ENCODE measurements at places on chromosomes 1 and 21.
A peak's percentile ranks its signal among the peaks of the same experiment; 100 is the strongest.

GRCh38 chr21:24045775-24046215, 1561.5 kb downstream of the MRPL39 start:
- no peak for DNase-seq

DNA sequence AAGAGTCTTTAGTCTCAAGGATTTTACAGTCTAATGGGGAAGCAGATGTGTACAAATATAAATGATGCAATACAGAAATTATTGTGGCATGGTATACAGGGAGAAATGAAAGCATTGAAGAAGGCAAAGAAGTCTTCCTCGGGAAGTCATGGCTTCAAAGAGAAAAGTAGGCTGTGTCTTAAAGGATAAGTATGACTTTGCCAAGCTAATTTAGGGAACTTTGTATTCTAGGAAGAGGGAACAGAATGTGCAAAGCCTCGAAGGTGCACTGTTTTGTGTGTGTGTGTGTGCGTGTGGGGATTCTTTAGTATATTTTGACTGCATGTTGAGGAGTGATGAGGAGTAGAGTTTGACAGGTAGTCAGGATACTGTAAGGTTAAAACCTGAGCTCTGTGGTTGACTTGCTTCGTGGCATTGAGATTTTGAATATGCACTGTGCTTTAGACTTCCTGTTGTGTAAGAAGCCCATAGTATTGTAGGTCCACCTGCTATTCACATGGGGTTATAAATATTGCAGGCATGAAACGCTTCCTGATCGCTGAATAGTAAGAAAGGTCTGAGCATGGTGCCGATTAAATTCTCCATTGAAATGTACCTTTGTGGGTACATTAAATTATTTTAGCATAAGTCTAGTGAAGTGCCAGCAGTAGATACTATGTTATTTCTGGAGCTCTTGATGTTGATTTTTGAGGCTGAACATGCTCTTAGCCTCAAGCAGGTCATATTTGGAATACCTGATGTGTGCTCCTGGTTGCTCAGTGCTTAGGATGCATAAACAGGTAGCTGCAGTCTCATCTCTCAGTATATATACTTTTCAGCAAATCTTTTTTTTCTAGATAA, 8.0 kb downstream of the SMAP2 start:
- peak; percentile 64 for DNase-seq

DNA sequence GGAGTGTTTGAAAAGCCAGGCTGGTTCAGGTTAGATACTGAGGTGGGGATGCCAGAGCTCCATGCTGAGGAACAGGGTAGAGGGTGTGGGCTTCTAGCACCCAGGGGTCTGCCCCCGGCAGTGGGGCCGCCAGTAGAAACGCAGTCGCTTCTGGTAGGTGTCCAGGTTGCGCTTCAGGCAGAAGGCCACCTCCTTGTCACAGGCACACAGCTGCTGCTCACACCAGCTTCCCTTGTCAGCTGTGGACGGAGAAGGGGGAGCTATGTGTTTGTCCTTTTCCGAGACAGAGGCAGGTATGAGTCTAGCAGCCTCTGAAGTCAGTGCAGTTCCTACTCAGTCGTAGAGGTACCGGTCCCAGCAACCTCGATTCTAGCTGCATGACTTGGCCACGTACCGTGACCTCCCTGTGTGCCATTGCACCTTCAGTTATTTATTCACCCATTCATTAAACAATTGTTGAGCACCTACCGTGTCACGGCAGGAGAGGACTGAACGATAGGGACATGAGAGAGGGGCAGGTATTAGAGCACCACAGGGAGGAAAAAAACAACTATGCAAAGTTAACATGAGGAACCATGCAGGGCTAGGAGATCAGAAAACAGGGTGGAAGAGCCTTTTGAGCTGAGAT, 5.2 kb downstream of the PLA2G2D start:
- DNase-seq = no peak

DNA sequence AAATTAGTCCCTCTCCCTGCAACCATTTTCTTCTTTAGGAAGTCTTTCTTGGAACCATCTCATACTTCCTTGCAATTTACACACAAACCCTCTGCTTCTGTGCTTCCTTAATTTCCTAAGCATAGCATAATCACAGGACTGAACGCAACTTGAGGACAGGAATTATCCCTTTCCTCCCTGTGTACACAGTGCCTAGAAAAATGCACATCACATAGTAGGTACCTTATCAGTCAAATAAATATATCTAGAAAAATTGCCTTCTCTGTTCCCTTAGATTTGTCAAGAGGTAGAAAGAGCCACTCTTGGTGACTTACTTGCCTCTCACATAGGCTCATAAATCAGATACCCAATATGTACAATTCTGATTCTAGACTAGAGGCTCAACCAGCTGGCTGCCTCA, 4.9 kb downstream of the ASPM start:
- no peak for DNase-seq

DNA sequence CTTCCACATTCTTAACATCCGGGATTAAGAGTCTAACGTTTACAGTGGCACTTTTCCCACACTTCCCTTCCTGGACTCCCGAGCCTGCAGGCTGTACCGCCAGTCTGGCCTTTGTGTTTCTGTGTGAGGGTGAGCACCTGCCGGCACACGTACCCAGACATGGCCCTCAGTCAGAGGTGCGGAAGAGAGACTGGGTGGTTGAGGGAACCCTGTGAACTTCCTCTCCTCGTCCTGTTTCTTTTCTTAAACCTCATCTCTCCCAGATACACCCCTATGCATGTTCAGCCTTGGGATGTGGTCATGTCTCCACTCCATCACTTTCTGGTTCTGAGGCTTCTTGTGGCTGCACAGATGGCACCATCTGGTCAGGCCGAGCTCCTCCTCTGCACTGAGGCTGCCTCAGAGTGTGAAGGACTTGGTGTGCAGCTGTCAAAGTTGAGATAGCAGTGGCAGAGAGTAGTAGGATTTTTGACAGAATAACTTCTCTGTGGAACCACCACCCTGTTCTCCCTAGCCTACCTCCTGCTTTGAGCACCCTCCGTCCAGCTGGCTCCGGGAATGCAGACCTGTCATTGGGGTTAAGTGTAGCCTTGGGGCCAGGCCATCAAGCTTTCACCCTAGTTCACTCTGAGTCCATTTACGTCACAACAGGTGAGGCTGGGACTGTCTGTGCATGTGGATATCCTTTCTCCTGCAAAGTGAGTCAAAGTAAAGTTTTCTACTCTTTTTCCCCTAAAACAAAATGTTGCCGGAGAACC, 31.4 kb downstream of the VASH2 start:
- no peak for DNase-seq

DNA sequence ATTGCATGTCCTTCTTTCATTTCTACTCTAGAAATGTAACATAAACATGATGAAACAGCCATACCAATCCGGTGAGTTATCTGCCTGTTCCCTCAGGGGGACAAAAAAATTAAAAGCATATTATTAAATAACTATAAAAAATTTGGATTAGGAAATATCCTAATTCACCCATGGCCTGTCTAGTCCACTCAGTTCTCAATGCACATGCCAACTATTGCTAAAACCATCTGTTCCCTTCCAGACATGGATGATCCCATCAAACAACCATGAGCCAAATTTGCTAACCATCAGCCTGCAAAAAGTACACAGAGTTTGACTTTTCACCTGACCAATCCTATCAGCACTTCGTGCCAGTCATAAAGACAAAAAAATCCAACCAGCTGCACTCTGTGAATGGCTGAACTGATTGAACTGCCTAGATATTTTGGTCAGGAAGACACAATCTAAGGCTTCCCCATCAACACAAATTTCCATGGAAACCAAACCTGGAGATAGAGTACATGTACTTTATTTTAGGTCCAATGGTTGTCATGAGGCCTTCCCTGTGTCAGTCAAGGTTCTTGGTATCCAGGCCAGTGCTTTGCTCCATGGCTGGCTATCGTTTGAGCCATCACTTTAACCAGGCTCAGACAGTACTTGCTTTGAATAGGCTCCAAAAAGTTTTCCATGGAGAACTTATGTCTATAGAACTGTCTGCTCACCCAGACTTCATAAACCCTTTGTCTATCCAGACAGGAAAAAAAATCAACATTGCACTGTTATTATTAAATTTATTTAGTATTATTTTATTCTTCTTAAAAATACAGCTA, 570.8 kb downstream of the LTN1 start:
- no peak for DNase-seq

DNA sequence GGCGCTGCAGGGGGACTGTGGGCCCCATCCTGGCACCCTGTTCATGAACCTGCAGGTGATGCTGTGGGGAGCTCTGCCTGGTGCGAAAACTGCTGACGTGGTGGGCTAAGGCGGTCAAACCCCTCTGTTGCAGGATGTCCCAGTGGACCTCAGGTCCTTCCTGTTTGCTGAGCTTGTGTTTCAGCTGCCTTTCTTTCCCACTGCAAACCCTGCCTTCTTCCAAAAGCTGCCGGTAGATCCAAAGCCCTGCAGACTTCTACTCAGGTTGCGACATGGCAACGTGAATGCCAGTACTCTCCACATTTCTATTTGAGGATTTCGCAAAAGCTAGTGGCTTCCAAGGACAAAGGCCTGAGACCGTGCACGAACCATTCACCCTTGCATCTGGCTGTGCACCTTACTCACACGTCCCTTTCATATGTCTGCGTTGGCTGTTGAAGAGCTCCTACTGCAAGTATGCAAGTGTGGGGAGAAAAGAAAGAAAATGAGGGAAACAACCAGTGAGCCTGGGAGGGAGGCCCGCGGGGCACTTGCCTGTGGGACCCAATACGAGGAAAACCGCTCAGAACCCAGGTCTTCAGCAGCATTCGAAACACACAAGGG, 6.2 kb upstream of the RRP1 start:
- no peak for DNase-seq

GRCh38 chr1:58075188-58075578, 471.3 kb downstream of the OMA1 start:
- no peak for DNase-seq

GRCh38 chr1:217139513-217139912, 416.3 kb upstream of the ESRRG start:
- DNase-seq = no peak

DNA sequence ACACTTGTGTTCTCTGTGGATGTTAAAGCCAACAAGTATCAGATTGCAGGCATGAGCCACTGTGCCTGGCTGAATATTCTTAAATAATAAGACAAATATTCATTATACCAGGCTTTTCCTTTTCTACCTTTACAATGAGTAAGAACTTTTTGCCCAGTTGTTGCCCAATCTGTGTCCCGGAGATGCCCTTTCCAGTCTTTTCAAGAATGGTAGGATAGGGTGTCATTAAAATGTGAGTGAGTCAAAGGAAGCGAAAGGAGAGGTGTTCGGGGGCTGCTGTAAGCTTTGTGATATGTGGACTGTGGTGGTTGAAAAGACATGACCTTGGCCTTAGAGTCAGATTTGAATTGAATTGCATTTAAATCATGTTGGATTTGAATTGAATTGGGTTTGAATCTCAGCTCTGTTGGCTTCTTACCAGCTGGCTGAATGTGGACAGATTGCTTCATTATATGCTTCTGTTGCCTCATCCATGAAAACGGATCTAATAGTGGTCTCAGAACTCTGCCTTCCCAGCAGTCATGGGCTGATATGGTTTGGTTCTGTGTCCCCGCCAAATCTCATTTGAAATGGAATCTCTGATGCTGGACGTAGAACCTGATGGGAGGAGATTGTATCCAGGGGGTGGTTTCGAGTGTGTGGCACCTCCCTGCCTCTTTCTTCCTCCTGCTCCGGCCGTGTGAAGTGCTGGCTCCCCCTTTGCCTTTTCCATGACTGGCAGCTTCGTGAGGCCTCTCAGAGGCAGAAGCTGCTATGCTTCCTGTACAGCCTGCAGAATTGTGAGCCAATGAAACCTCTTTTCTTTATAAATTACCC, 22.7 kb upstream of the AADACL3 start:
- DNase-seq = no peak
